ENCODE measurements at places on chromosomes 12 and 14.

DNA sequence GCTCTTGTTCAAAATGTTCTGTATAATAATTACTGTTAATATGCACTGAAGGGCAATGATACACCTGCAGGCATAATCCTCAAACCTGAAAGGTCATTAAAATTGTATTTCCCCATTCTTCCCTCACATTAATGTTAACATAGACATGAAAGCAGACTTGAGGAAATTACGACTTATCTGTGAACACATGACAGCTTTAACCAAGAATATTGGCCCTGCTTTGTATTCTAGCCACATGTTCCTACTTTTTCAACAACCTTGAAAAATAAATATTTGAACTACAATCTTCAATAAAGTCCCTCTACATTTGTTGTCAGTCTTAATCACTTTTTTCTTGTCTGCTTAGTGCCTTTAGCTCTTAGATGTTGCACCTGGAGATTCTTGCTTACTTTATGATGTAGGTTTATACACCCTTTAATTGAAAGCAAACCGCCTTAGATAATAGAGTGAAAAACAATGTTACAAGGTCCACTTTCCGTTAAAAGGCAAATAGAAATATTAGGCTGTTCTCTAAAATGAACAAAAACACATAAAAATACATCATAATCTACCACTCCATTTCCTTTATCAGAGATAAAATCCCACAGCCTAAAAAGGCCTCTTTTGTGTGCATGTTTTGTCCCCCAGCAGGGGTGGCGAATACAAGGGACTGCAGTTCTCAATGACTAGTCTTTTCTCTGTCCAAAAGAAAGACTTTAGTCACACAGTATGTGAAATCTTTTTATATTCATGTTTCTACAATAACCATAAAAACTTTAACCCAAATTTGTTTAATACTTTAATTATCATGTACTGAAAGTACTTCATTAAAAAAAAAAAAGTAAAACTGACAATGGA, 55.9 kb downstream of the ZFC3H1 start:
- no peaks in the 10 kb centered on the region for H3K27me3 ChIP-seq
- no peak for DNase-seq
- H3K4me3 ChIP-seq: no peak overlapping the region
- peaks cover 66% of the 10 kb centered on the region for H3K36me3 ChIP-seq

DNA sequence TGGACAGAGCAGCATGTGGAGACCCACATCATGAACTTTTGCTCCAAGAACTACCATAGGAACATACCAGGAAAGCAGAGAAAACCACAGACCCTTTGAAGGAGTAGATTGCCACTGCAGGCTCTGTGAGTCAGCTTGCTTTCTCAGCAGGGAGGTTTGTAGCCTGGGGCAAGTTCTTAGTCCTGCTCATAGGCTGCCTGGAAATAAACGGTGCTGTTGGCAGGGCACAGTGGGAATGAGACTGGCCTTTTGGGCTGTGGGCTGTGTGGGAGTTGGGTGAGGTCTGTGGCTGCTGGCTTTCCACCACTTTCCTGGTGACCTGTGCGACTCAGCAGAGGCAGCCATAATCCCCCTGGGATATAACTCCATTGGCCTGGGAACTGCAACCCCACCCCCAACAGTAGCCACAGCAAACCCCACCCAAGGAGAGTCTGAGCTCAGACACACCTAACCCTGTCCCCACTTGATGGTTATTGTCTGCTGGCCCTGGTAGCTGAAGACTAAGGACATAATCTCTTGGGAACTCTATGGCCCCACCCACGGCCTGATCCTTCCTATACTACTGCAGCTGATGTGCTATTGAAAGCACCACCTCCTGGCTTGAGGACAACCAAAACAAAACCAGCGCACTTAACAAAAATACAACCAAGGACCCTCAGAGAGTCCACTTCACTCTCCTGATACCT, 192.1 kb upstream of the GARIN6 start:
- no peak overlapping the region for H3K4me3 ChIP-seq
- no peaks in the 10 kb centered on the region for H3K4me1 ChIP-seq
- H3K27me3 ChIP-seq: no peaks in the 10 kb centered on the region
- H3K27ac ChIP-seq: no peak overlapping the region

GRCh38 chr14:33323979-33324378, 385.3 kb downstream of the NPAS3 start:
- H3K36me3 ChIP-seq: no peaks in the 10 kb centered on the region
- H3K4me3 ChIP-seq: no peak overlapping the region

DNA sequence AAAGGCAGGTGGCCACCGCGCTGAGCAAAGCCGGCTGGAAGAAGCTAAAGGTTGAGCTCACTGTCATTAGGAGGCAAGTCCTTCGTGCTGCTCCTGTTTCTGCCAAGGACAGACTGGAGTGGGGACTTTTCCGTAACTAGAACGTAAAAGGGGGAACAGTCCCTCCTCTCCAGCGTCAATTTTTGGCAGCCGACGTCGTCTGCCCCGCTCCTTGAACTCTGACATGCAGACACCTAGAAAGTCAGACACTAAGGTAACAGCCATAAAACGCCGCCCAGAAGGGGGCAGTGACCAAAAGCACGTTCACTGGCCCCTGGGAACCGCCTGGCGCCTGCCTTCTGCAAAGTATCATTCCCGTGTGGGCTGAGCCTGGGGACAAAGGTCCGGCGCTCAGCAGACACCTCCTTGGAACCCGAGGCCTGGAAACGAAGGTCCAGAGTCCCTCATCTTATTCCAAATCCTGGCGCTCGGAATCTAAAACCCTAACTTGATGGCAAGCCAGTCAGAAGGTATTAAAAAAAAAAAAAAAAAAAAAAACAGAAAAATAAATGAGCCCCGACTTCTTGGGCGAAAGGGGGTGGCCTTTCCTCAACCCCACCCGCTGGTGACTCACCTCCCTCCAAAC, 1.1 kb upstream of the LRP1 start:
- H3K4me1 ChIP-seq: peaks cover 12% of the 10 kb centered on the region
- no peak overlapping the region for H3K27ac ChIP-seq
- peaks cover 43% of the 10 kb centered on the region for H3K27me3 ChIP-seq
- H3K4me3 ChIP-seq: peak overlapping the region; percentile 78

DNA sequence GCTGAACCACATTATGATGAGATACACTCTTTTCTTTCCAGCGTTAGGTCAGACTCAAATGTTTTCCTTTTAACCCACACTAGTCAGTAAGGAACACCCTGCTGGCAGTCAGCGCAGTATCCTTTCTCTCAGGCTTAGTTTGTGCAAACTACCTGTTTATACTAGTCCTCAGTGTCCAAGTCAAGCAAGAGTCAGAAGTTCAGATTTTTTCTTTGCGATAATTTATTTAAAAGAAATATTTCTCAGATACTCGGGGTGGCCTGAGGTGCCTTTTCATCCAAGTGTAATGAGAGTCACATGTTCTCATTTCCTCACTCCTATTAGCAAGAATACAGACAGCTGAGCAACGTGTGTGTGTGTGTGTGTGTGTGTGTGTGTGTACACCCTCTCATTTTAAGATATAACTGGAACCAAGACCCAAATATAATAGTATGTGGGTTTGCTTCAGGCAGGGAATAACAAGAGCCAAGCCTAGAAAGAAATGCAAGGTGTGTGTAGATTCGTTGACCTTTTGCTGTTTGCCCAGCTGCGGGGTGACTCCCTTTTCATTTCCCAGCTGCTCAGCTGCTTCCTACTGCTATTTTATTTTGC, 182.7 kb downstream of the KICS2 start:
- H3K4me3 ChIP-seq: no peak overlapping the region
- no peaks in the 10 kb centered on the region for H3K4me1 ChIP-seq
- DNase-seq: no peak
- no peak overlapping the region for H3K27ac ChIP-seq

GRCh38 chr12:6084261-6084968, 40.1 kb downstream of the VWF start:
- no peaks in the 10 kb centered on the region for H3K4me1 ChIP-seq
- DNase-seq: no peak
- no peak overlapping the region for H3K27ac ChIP-seq
- H3K36me3 ChIP-seq: no peaks in the 10 kb centered on the region

- peaks cover 3% of the 10 kb centered on the region for H3K36me3 ChIP-seq
- DNase-seq: peak; percentile 40
- H3K27ac ChIP-seq: peak overlapping the region; percentile 92
- peaks cover 20% of the 10 kb centered on the region for H3K4me1 ChIP-seq
Observed at GRCh38 chr14:90828642-90829487, 12.6 kb upstream of the TTC7B start.

DNA sequence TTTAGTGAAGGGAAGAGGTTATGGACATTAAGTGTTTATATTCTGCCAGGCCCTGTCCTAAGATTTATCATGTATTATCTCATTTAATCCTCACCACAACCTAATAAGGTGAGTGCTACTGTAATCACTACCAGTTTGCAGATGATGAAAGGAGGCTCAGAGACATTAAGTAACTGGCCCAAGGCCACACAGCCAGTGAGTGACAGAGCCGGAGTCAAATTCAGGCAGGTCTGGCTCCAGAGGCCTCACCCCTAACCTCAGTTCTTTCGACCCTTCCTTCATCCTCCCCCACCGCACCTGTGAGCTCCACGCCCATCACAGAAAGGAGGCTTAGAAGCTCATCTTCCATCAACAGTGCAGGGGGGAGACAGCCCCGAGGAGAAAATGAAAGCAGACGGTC, 197.3 kb downstream of the RBM19 start:
- H3K36me3 ChIP-seq: no peaks in the 10 kb centered on the region
- no peak overlapping the region for H3K4me3 ChIP-seq
- no peak for DNase-seq
- H3K27ac ChIP-seq: no peak overlapping the region
- no peaks in the 10 kb centered on the region for H3K4me1 ChIP-seq

- no peak overlapping the region for H3K4me3 ChIP-seq
- DNase-seq: no peak
- H3K27ac ChIP-seq: no peak overlapping the region
- H3K4me1 ChIP-seq: no peaks in the 10 kb centered on the region
- no peaks in the 10 kb centered on the region for H3K27me3 ChIP-seq
Observed at GRCh38 chr12:42673535-42673934, 84.0 kb upstream of the PRICKLE1 start.

GRCh38 chr14:95668235-95668772, 17.9 kb upstream of the TCL1B start:
- H3K36me3 ChIP-seq: no peaks in the 10 kb centered on the region
- H3K27ac ChIP-seq: no peak overlapping the region

DNA sequence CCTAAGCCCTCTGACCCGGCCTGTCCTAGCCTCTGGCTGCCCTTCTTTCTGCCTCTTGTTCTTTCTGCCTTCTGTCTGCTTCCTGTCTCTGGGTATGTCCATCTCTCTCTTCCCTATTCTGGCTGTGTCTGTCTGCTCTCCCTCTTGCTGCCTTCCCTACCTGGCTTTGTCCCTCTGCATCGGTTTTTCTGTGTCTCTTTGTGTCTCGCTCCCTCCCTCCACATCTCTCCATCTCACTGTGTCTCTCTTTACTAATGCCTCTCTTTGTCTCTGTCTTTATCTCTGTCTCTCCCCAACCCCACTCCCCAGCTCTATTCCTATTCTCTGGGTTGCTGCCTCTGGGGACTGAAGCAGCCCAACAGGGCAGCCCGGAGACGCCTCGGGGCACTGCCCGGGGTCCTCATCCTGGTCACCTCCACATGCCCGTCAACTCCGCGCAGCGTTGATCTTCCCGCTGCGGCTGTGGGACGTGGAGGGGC, 10.1 kb downstream of the SHMT2 start:
- H3K27ac ChIP-seq: peak overlapping the region; percentile 71
- no peak for DNase-seq
- peak overlapping the region; percentile 91 for H3K4me3 ChIP-seq
- peaks cover 40% of the 10 kb centered on the region for H3K4me1 ChIP-seq

- H3K36me3 ChIP-seq: no peaks in the 10 kb centered on the region
- no peak overlapping the region for H3K4me3 ChIP-seq
- peaks cover 2% of the 10 kb centered on the region for H3K4me1 ChIP-seq
- peaks cover 4% of the 10 kb centered on the region for H3K27me3 ChIP-seq
- H3K27ac ChIP-seq: no peak overlapping the region
Observed at GRCh38 chr12:70661466-70662161, 24.4 kb upstream of the PTPRB start.

- H3K4me1 ChIP-seq: no peaks in the 10 kb centered on the region
- H3K36me3 ChIP-seq: no peaks in the 10 kb centered on the region
- no peak for DNase-seq
- H3K4me3 ChIP-seq: no peak overlapping the region
Observed at GRCh38 chr12:20259786-20260185, 108.6 kb upstream of the PDE3A start.

DNA sequence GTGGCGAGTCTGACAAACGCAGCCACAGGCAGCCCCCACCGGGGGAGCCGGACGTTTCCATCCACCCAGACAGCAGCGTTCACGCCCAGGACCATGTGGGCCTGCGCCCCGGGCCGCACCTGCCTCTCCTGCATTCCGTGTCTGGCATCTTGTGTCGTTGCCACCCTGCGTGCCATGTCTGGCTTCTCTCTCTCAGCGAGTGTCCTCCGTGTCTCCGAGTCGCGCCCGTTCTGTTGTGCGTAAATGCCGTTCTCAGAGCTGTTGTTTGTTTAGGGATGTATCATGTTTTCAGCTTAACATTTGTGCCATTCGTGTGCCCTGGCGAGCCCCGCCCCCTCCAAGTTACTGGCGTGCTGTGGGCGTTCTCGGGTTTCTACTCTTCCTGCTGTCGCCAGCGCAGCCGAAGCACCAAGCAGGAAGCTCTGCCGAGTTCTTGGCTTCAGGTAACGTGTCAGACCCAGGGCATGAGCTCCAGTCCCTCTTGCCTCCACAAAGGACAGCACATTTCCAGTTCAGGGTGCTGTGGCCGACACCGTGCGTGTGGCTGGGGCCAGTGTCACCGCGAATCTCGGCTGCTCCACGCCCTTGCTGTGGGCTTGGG, 34.6 kb downstream of the NOC4L start:
- peaks cover 6% of the 10 kb centered on the region for H3K27me3 ChIP-seq
- H3K4me1 ChIP-seq: peaks cover 21% of the 10 kb centered on the region
- peak overlapping the region; percentile 75 for H3K4me3 ChIP-seq
- no peak for DNase-seq

GRCh38 chr14:92747701-92748258, 647 bp downstream of the LGMN start:
- peaks cover 25% of the 10 kb centered on the region for H3K4me1 ChIP-seq
- H3K27me3 ChIP-seq: peaks cover 69% of the 10 kb centered on the region
- peak overlapping the region; percentile 59 for H3K4me3 ChIP-seq
- no peak for DNase-seq

All from activated T-helper 2 cell treated with anti-CD3 and anti-CD28 coated beads, Interferon-gamma antibody, Interleukin-2, Interleukin-4, amounts not matched to agents 10 μg/mL and 5 μg/mL and 100 μg/mL, durations not matched to agents 14 hours and 24 hours and 36 hours (primary cell).